ENCODE measurements at places on chromosomes 7 and 10.
A peak's percentile ranks its signal among the peaks of the same experiment; 100 is the strongest.

GRCh38 chr7:30986331-30986730 lies 22.6 kb downstream of the GHRHR start:
- DNase-seq: no peak

DNA sequence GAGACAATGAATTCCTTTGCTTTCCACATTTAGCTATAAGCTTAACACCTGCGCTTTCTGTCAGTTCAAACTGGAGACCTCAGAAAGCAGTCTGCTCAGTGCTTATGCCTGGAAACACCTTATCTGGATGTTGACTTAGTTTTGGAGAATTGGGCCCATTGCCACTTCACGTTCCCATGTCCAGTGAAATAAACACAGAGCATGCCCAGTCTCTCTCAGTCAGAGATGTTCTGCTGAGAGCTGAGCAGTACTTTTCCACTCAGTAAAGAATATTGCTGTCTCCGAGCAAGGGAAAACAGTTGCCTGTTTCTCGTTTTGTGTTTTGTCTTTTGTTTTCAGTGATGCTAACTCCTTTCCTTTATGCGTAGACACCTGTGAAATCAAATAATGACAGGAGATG lies 83.2 kb upstream of the PRR15 start:
- no peak for DNase-seq

GRCh38 chr7:111796671-111797070 lies 234.4 kb upstream of the IMMP2L start:
- no peak for DNase-seq

DNA sequence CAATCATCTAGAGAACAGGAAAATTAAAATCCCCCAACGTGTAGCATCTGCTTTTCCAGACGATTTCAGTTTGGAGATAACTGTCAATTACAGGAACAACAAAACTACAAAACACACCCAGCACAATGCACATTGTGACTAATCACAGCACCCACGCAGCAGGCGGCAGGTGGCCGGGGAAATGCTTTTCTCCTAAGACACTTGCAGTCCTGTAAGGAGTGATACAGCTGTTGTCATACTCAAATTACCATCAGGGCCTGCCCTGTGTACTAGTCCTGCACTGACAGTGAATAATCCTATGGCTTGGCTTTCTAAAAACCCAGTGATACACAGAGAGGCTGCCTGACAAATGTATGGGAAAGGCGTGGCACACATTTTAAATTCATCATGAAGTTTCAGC lies 37.8 kb downstream of the COBL start:
- DNase-seq: no peak

DNA sequence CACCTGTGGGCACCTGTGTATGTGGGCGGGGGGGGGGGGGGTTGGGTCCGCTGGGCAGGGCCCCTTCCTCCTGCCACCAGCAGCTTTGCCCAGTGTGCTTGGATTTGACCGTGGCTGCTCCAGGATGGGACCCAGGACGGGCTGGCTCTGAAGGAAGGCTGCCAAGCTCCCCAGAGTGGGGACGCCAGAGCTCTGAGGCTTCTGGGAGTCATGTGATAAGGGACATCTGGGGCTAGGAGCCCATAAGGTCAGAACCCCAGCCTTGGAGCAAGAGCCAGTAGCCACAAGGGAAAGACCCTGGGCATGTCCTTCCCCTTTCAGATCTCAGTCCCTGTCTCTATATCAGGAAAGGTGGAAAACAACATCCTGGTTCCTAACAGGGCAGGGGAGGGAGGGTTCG lies 21.8 kb upstream of the AMZ1 start:
- DNase-seq: no peak

DNA sequence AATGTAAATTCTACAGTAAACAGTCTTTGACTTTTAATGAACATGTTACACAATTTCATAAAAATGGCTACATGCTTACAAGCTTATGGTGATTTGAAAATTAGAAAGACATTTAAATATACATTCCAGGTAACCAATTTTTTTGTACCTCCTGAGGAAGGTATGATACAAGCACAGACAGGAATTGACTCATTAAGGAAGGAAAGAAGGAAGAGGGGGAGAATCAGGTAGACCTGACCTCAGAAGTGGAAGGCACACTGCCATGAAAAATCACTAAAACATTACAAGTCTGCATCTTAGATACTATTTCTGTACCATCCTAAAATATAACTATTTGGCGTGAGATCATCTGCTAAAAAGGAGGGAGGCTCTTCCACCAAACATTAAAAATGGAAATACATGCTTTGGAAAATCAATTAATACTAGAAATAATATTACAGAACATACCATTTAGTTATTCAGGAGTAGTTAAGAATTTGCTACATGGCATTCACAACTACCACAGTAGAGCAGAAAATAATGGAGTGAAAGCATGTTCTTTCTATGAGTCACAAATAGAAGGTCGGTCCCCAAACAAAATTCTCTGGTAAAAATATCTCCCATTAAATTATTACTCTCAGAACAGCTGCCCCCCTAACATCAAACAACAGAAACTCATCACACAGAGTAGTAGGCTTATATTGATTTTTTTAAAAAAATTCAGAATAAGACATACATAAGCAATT lies 15.2 kb downstream of the RAB11FIP2 start:
- DNase-seq: no peak

DNA sequence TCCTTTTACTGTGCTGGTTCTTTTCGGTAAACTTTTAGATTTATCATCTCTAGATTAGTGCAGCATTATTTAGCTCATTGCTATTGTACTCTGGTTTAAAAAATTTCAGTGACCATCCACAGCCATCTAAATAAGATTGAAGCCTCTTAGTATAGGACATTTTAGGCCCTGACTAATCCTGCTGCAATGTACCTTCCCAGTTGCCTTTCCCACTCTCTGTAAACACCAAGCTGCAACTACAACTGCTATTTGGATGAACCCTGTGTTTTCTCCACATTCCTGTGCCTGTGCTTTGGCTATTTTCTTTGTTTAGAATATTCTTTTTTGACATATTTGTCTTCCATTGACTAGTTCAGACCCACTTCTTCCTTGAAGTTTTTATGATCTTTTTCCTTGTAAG lies 314.6 kb downstream of the AUTS2 start:
- no peak for DNase-seq

DNA sequence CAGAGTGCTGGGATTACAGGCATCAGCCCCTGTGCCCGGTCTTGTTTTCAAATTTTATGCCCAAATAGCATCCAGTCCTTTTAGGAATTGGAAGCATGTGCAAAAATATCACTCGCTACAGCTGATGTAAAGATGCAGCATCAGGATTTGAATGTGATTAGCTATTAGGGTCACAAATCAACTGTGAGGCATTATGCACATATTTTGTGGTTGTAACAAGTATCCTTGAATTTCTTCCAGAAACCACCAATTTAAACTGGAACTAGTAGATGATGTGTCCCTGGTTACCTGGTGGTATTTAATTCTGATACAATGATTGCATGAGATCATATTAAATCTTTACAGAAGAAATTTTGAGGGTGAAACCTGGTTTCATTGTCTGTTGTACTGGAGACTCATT lies 41.0 kb upstream of the ITGA8 start:
- DNase-seq: no peak

DNA sequence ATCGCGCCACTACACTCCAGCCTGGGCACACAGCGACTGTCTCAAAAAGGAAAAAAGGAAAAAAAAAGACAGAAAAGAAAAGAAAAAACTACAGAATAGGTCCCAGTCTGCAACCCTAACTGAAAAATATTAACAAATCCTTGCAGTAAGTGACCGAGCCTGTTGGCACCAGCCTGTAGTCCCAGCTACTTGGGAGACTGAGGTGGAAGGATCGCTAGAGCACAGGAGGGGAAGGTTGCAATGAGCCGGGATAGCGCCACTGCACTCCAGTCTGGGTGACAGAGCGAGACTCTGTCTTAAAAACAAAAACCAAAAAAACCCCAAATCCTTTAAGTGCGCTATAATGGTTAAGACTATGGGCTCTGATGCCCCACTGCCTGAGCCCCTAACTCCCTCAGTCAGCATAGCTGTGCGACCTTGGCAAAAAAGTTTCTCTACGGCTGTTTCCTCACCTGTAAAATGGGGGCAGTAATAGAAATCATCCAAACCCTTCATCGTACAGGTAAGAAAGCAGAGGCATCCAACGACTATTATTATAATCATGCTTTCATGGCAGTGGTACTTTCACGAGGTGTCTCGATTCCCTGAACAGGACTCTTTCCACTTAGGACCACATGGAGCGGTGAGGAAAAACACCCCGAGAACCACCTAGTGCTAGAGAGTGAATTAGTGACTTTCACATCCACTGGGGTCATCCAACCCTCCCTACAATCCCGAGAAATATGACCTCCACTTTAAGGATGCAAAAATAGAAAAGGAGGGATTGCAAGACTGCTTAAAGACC lies 755 bp downstream of the TOMM7 start:
- DNase-seq: no peak

DNA sequence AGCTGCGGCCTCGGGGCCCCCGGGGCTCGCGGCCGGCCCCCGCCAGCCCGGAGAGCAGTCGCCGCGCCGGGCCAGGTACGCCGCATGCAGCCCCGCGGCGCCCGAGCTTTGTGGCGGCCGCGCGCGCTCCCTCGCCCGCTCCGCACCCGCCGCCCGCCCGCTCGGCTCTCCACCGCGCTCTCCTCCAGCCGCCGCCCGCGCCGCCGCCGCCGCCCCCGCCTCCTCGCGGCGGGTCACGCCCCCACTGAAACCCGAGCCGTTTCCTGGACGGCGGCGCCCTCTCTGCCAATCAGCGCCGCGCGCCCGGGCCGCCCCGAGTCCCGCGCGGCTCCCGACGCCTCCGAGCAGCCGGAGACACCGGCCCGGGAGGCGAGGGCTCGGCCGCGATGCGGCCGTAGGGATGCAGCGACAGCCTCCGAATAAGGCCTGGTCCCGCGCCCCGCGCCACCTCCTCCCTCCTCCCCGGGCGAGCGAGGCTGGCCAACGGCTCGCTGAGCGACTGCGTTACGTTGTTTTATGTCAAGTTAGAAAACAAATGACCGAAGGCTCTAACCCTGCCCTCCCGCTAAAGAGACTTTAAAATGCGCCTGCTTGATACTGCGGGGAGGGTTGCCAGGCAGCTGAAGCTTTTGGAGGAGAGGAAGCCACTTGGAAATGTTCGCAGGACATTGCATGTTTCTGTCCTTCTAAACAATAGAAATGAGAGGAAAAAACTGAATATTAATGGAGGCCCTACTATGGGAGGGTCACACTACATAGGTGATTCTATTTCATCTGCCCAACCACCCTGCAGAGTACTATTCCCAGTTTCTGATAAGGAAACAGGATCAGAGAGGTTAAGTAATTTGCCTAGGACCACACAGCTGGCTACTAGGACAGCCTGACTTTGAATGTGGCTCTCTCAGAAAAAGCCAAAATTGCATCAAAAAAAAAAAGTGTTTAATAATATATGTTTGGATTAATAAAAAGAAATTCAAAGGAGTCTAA lies at the start of gene FGFR2:
Gene FGFR2 (minus strand): TSS at position 182 of the 987 bp plus-strand sequence. CDS start 4,627 bp downstream, outside the sequence.
- peak; percentile 73 for DNase-seq

- no peak for DNase-seq
Measured at GRCh38 chr7:69177941-69178494, 420.3 kb upstream of the AUTS2 start.

GRCh38 chr7:6022707-6023106 lies 8.5 kb upstream of the ANKRD61 start:
- no peak for DNase-seq

GRCh38 chr10:93799155-93799708 lies 41.5 kb downstream of the LGI1 start:
- no peak for DNase-seq

GRCh38 chr10:31134311-31134952 lies 102.8 kb upstream of the ZNF438 start:
- peak; percentile 17 for DNase-seq

GRCh38 chr10:98400482-98400881 lies 14.5 kb downstream of the PYROXD2 start:
- no peak for DNase-seq

- DNase-seq: no peak
Measured at GRCh38 chr10:26274391-26274790, 57.8 kb downstream of the GAD2 start.

GRCh38 chr7:135684136-135684535 lies 21.8 kb downstream of the STMP1 start:
- no peak for DNase-seq

DNA sequence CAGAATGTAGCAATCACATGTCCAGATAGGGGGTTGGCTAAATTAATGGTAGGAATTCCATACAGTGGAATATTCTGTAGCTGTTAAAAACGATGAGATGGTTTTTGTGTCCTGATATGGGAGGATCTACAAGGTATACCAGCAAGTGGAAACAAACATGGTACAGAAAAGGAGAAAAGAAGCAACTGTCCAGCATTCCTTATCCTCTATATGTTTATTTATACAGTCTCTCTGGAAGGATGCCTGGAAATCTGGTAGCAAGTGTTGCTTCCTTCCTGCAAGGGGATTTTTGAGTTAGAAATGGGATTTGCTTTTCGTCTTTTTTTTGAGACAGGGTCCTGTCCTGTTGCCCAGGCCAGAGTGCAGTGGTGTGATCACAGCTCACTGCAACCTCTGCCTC lies 19.3 kb downstream of the IL15RA start:
- DNase-seq: no peak

DNA sequence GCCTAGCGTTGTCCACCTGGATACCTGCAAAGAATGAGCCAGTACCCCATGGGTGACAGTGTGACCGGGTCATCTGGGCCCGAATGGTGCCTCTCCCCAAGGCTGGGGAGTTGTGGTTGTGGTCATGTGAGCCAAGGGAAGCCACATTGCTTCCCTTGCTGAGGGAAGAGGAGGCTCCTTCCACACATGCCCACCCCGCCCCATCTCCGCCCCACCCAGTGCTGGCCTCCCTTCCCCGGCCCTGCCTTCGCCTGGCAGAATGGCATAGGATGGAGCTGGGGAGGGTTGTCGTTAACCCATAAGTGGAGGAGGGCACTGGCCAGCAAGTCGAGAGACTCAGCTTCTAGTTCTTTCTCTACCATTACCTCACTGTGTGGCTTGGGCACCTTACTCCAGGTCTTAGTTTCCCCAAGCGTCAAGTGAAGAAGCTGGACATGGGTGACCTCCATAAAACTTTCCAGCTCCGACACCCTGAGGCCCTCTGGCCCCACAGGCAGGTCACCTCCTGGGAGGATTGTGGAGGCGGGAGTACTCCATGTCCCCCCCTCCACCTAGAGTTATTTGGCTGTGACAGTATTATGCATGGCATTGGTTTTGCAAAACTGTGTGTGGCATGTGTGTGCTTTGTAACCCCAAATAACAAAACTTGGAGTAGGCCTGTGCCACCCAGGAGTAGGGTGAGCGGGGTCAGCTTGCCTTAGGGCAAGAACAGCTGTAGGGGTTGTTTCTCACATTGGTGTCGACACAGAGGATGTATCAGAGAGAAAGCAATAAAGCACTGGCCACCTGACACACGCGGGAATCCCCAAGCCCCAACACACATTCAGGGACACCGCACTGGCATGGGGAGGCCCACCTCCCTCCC lies 90.5 kb upstream of the MACROH2A2 start:
- DNase-seq: no peak

GRCh38 chr7:32025381-32026082 lies 44.7 kb downstream of the PDE1C start:
- no peak for DNase-seq
